Bronchus fibroblast of lung (primary cell): ENCODE measurements at places on chromosomes 4 and X. TPM values are rescaled to one million over a fixed set of nuclear protein-coding genes. Genes with fewer than 3 reads are reported as not detected.

SASH3 gene
- not detected in 2 replicates for total RNA-seq

HSFX1 gene
- 0.15 TPM in 1 of 2 replicates, not detected in the other for total RNA-seq

SPATA18 gene
- total RNA-seq, result 2.9 and 3.1 TPM in 2 replicates

TLR10 gene
- not detected in 2 replicates for total RNA-seq
